Umbilical cord (tissue), 2 donors: ENCODE measurements at places on chromosomes 13 and 19. TPM values are rescaled to one million over a fixed set of nuclear protein-coding genes. Genes with fewer than 3 reads are reported as not detected.

DNA sequence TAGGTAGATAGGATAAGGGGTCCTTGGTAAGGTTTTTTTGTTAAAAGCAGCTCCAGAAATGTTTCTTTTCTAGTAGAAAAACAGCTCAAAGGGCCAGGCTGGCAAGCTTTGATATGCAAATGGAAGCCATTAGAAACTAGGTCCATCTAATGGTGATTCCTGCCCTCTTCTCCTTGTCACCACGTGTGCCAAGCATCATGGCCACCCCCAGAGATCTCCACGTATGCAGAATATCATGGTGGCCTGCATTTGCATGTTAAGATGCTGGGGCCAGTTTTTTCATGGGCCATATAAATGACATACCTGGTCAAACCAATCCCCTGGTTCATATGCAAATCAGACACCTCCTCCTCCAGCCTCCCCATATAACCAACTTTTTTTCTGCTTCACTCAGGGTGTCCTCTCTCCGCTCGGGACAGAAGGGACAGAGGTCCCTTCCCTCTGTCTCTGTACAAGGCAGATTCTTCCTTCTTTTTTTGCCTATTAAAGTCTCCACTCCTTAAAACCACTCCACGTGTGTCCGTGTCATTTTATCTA lies 1335.9 kb downstream of the UQCRFS1 start:
- DNase-seq = no peak

DNA sequence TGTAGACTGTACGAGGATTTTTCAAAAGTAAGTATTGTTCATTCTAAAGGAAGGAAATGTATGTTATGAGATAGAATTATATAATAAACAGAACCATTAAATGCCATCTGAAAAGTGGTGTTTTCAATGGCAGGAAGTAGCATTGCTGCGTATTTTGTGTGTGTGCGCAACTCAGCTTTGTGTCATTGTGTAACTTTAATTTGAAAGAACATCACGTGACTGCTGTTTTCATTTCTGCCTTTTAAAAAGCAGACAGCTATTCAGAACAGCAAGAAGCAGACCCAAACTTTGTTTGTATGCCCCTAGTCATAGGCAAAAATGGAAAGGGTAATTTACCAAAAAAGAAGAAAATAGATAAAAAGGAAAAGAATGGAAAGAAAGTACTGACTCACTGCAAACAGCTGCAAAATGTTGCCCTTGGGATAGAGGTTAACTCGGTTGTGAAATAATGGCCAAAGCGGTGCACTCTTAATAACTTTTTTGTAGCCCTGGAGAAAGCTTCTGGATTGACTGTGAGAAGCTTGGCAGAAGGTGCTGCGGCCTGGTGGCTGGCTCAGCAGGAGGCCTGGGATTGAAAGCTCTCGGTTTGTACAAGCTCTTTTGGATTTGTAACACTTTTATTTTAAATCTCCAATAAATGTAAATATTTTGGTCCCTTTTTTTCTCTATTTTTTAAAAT lies 97.3 kb downstream of the GGACT start:
- DNase-seq = no peak

- no peak for DNase-seq
These were observed 138.5 kb upstream of the DACH1 start for GRCh38 chr13:72005455-72005854.

Gene EDNRB
- total RNA-seq = 19.0 TPM
